Thyroid gland (tissue), 4 donors: ENCODE measurements at places on chromosomes 6 and 20. TPM values are rescaled to one million over a fixed set of nuclear protein-coding genes. Genes with fewer than 3 reads are reported as not detected.
A peak's percentile ranks its signal among the peaks of the same experiment; 100 is the strongest.

Gene TMEM244
- not detected for total RNA-seq

Gene LY6G6C
- not detected for total RNA-seq

Gene HCRTR2
- not detected for total RNA-seq

Gene TRIM15
- total RNA-seq: not detected

Gene HNF4A
- total RNA-seq: not detected

Gene DDO
- 2.6 TPM for total RNA-seq

Gene FOXS1
- total RNA-seq: 1.0 TPM

Gene EIF2S2
- 46.3 TPM for total RNA-seq

Gene TRAPPC3L
- total RNA-seq: not detected

Gene SEMG1
- not detected for total RNA-seq

Gene UBE2J1
- total RNA-seq: 63.1 TPM

Gene PANK2
- 52.3 TPM for total RNA-seq

Gene C6orf132
- 27.7 TPM for total RNA-seq

GRCh38 chr20:52142757-52143156 is 48.8 kb downstream of the ZFP64 start:
- no peak for DNase-seq

DNA sequence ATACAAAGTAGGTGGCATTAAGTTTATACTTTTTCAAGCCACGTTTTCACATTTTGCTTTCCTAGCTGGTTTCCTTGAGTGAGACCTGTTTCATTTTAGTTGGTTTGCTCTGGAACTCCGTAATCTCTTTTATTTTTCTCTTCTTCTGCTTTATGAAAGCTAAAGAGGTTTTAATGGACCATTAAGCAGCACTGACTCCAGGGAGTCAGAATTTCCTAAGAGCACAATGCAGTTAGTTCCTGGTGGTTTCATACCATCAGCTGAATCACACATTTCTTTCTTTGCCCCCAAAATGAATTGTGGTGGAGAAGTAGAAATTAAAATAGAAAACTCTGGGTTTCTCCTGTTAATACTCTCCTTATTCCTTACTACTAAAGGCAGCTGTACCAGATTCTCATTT is 3.4 kb downstream of the OPN5 start:
- DNase-seq: no peak

GRCh38 chr6:3418496-3419060 is 38.3 kb downstream of the SLC22A23 start:
- no peak for DNase-seq

- no peak for DNase-seq
These were observed 15.7 kb downstream of the CPNE5 start for GRCh38 chr6:36823421-36824096.

GRCh38 chr6:166206510-166207283 is 39.0 kb upstream of the TBXT start:
- no peak for DNase-seq

GRCh38 chr20:59774921-59775686 is 158.3 kb downstream of the SYCP2 start:
- no peak for DNase-seq

GRCh38 chr20:21324126-21324525 is 21.0 kb downstream of the XRN2 start:
- DNase-seq: no peak

DNA sequence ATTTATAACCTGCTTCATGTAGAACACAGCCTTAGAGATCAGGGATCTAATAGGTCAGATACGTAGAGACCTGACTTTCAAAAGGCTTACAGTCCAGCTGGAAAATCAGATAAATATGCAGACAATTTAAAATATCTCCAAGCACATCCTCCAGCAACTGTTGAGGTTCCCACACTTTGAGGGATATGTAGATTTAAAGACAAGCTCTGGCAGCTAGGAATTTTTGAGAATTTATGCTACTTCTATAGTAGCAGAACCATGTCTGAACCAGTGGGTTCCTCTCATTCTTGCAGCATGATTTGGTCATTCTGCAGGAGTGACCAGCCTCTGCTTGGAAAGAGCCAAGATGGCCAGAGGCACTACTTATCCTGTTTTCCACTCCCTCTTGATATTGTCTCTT is 60.5 kb downstream of the CYB5R4 start:
- DNase-seq: no peak

DNA sequence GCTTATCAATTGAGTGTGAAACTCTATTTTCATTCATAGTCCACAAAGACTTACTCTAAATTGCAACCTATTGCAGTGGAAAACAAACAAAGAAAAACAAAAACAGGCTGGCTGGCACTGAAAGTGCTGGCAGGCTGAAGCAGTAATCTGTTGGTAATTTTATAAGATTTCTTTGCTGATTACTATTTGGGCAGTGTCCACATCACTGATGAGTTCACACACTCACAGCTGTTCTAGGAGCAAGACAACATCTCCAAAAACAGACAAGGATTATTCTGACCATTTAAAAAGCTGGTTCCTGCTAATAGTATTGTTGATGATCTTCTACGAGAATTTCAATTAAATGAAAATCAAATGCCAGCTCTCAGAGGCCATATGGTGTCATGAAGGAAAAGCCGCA is 26.9 kb downstream of the MARCKS start:
- no peak for DNase-seq

DNA sequence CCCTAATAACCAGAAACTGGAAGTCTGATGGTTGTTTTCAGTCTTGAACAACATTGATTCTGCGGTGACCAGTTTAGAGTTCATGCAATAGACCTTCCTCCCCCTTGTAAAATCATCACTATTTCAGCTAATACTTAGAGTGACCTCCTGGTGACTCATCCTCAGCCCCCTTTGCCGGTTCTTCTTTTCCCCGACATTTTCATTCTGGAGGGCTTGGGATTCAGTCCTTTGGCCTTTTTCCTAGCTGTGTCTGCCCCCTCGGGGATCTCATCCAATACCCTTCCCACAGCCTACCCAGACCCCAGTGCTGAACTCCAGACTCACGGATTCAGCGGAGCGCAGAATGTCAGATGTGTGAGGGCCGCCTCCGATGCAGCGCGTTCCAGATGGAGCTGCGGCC is 7.5 kb upstream of the BHLHE23 start:
- DNase-seq: no peak

DNA sequence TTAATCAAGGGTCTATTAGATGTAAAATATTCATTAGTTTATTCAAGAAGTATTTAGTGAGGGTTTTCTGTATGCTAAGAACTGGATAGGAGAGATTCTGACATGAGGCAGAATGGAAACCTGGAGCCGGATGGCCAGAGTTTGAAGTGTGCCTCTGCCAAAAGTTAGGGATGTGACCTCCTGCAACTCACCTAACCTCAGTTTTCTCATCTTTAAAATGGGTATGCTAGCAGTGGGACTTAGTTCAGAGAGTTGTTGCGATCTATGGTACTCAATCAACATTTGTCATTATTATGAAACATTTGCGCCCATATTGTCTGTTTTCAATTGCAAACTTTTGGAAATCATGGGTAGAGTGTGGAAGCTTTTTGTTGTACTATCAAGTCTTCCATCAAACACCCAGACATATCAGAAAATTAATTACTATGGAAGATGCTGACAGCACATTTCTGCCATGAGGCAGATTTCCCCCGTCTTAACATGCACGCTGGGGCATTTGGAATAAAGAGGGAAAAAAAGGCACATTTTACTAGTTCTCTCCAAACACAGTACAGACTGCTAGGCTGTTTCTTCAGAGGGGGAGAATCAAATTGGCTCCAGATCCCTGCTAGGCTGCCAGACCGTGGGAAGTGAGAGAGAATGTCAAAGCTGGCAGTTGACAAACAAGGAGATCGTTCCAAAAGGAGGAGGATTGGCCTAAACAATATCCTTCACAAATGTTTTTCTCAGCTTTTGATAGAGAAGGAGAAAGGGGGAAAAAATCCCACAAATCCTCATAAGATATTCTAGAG is 205.3 kb upstream of the TSHZ2 start:
- no peak for DNase-seq

DNA sequence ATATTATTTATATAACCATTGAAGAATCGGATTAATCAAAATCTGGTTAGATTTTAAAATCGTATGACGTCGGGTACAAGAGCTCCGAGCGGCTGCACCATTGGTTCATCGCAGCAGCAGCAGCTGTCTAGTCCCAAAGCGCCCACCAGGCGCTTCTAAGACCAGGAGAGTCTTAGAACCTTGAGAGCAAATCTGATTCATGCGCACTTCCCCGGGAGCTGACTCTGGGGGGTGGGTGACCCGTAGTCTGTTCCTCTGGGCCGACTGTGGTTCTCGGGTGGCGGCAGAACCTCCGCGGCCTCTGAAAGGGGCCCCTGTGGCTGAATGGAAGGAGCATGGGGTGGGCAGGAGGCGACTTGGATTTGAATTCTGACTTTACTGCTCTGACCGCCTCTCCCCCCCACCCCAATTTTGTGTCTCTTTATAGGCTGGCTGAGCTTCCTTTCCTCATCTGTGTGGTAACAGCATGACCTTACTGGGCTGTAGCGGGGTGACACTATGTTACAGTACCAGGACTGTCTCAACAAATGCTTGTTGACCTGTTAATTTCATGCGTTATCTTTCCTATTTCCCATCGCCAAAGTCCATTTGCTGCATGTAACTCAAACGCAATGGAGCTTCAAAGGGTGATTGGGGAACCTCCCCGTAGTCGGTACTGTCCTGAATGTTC is 119.7 kb downstream of the RTN4IP1 start:
- DNase-seq: no peak

GRCh38 chr6:170022827-170023619 is 267.9 kb downstream of the DLL1 start:
- no peak for DNase-seq

DNA sequence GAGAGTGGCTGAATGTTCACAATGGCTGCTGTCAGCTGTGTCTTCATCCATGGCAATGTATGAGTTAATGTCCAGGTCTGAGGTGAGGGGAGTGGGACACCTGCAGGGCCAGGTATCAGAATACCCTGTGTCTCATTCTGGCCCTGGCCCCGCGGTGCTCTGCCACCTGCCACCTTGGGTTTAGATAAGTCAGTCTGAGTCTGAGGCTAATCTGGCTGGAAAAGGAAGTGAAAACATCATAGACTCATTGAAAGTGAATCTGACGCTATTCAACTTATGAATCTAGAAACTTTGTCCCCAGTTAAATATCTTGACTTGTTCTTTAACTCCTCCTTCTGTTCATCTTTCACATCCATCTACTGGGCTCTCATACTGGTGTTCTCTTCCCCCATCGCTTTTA is 267.1 kb upstream of the JAG1 start:
- no peak for DNase-seq

- DNase-seq: no peak
These were observed 34.8 kb downstream of the PPP1R16B start for GRCh38 chr20:38840053-38840893.

GRCh38 chr20:4952229-4952628 is 49.1 kb downstream of the SLC23A2 start:
- DNase-seq: no peak

GRCh38 chr6:163147994-163148393 is 266.5 kb upstream of the QKI start:
- DNase-seq: no peak

GRCh38 chr6:161271343-161272030 is 2.4 kb downstream of the AGPAT4 start:
- DNase-seq: no peak

- DNase-seq: peak; percentile 69
These were observed at the start of gene RREB1 for GRCh38 chr6:7107578-7108195. Gene RREB1, plus strand, starts transcription at chr6:7107961. Its CDS starts 73,951 bp downstream, at chr6:7181912.

DNA sequence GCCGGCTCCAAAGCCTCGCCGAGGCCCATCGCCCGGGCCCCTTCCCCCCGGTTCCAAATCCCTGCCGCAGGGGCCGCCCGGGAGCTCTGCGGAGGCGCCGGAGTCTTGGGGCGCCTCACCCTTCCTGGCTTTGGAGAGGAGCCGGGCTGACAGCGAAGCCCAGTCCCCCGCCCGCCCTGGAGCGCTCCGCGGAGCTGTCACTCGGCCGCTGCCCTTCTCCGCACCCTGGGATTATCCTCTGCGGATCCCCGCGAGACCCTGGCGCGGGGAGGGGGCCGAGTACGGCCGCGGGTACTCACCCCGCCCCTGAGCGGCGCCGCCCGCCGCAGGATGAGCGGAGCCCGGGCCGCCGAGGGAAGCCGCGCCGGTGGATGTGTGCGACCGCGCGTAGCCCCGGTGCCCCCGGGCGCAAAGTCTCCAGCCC is 343 bp downstream of the SNAP91 start:
- no peak for DNase-seq

GRCh38 chr20:19737025-19737424 is 21.0 kb upstream of the RIN2 start:
- no peak for DNase-seq

- no peak for DNase-seq
These were observed 159.1 kb downstream of the TFAP2C start for GRCh38 chr20:56788041-56788670.

GRCh38 chr6:122268394-122268793 is 131.1 kb upstream of the HSF2 start:
- DNase-seq: no peak

DNA sequence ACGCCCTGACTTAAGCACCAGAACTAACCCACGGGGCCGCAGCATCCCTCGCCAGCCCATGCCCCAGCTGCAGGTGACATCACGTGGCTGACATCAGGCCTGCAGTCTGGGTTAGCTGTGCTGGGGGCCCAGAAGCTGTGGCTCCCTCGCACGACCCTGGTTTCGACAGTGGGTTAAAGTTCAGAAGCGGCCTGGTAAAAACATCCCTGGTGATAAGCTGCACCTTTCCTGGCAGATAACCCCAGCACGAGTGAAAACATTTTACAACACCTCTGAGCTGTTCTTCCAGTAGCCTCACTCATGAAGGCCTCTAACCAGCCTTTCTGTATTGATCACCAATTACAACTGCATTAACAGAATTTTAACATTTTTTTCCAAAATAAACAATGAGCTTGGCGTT is 136.4 kb upstream of the RREB1 start:
- no peak for DNase-seq

DNA sequence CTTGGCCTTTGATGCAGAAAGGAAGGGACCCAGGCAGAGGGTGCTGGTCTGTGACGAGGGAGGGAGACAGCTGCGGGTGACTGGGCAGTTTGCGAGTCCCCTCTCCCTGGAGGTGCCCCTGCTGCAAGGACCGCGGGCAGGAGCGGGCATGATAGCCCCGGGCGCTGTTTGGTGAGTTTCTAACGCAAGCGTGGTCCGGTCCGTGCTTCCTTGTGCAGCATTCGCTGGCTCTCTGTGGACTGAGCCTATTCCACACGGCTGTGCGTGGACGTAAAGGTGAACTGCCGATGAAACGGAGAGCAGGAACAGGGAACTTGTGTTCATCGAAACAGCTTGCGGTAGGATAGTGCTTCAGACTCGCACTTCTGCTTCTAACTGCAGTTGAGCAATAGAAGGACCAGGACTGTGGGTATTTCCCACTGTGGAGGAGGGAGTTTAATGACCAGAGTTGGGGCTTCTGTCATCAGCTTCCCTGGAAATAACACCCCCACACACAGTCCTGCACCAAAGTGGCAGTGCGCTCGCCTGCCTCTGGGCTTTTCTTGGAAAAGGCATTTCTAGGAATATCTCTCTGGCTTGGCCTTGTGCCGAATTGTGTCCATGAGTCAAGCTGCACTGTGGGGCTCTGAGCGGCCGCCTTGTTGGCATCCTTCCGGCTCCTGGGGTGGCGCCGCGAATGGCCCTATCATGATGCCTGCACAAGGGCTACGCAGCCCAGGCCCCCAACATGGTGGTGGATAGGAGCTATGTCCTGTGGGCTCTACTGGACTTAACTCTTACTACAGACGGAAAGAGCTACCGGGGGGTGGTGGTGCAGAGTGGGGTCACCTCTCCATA is 48.9 kb downstream of the DUSP22 start:
- no peak for DNase-seq
